ENCODE measurements at places on chromosomes 1 and 21. TPM values are rescaled to one million over a fixed set of nuclear protein-coding genes. Genes with fewer than 3 reads are reported as not detected.

The INAVA gene
- not detected for total RNA-seq

The TMPRSS3 gene
- total RNA-seq = 33.7 TPM

The ADORA1 gene
- total RNA-seq = not detected

The EPB41 gene
- total RNA-seq = 70.0 TPM

The PRPF38B gene
- 99.8 TPM for total RNA-seq

The GJC2 gene
- total RNA-seq = 0.61 TPM

The C1orf141 gene
- total RNA-seq = not detected

The SMIM11 gene
- 7.1 TPM for total RNA-seq

The RSPO1 gene
- total RNA-seq = not detected

The THEMIS2 gene
- 28.7 TPM for total RNA-seq
